MV-4-11 (cell line): ENCODE measurements at places on chromosomes 7 and 10.

DNA sequence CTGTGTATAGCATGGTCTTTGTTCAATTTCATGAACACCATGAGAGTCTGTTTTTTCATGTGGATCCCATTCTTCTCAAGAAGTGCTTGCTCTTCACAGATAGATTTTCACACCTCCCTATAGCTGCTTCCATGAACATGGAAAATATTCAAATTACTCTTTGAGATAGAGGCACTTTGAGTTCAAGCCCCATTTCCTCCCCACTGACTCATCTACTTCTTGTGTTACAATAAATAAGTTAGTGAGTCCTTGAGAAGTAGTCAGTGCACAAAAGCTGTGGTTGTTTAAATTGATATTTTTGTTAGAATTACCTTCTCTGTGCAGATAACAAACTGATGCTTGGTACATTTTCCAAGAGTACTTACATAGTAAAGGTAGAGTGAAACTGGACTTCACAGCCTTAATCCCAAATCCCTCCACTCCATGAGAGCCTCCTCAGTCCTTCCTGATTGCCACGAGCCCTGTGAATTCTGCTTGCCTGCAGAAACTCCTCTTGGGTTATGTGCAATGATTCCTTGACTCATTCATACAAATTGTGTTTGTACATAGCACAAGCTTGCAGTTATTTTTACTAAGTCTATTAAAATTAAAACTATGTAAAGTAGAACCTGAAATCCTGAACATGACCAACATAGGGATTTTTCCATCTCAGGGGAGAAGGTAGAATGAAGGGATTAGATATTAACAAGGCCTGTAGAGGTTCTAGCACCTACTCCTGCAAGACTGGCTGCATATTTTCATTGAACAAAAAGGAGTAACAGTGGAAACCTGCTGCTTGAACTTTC lies 496.2 kb downstream of the TNS3 start:
- DNase-seq, result no peak

DNA sequence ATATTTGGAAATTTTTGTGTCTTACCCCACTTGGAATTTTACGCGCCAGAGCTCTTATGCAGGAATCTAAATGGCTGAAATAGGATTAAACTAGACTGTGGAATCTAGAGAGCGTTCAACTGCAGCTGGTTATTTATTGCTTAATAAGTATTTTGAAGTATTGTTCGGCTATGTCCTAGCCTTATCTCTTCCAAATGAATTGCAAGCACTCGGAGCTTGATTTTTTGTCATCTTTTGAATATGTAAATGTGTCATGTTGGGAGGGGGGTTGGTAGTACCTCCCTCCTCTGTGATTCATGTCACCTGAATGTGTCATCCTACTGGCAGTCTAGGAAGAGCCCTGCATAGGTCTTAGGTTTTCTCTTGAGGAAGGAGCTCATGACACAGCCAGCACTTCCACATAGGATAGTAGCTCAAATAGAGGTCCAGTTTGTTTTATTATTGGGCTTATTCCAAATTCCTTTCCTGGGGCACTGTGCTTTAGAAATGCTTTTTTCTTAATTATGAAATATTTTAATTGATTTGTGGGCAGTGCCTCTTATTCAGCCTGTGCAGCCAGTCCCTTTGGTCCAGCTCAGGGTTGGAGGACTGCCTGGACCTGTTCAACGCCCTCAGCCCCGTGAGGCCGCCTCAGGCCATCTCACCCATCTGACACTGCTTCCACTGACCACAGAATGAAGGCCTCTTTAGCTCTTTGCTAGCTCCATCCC lies 22.5 kb upstream of the TRIL start:
- no peak for DNase-seq

- peak; percentile 36 for DNase-seq
Observed at GRCh38 chr10:29486433-29486832, 148.3 kb downstream of the SVIL start.

DNA sequence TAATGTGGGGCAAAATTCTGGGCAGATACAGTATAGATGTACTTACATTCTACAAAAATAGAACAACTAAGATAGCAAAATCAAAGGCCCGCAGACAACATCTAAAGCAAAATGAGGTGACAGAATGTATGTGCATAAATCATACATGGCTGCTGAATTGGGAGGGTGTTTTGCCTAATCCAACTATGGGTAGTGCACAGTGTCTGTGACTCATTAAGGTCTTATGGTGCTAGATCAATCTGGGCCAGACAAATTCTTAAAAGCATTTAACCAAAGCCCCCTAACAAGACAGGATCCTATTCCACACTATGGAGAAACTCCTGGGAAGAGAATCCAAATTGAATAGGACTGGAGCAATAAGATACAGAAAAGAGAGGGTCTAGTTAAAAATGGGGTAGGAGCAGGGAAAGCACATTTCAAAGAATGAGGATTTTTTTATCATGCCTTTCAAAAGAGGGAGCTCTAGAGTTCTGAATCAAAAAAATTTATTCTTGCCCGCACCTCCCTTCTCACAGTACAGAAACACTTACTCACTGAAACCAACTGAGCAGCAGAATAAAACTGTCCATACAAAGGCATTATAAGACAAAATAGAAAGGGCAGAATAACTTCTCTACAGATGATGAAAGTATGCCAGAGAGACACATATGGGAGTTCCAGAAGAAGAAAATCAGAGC lies 181.3 kb downstream of the RNLS start:
- peak; percentile 33 for DNase-seq

GRCh38 chr10:51382181-51382580 lies 307.9 kb downstream of the PRKG1 start:
- no peak for DNase-seq

- DNase-seq, result no peak
Observed at GRCh38 chr10:3803295-3803926, 18.4 kb upstream of the KLF6 start.

- peak; percentile 3 for DNase-seq
Observed at GRCh38 chr10:47146572-47146971, 153.4 kb upstream of the GDF10 start.

GRCh38 chr7:158542651-158543566 lies 44.7 kb downstream of the PTPRN2 start:
- no peak for DNase-seq

GRCh38 chr7:17781491-17782215 lies 158.6 kb downstream of the SNX13 start:
- no peak for DNase-seq

- DNase-seq, result no peak
Observed at GRCh38 chr7:33805630-33806233, 99.6 kb upstream of the BMPER start.

- DNase-seq, result no peak
Observed at GRCh38 chr10:1187151-1187854, 131.1 kb downstream of the WDR37 start.

DNA sequence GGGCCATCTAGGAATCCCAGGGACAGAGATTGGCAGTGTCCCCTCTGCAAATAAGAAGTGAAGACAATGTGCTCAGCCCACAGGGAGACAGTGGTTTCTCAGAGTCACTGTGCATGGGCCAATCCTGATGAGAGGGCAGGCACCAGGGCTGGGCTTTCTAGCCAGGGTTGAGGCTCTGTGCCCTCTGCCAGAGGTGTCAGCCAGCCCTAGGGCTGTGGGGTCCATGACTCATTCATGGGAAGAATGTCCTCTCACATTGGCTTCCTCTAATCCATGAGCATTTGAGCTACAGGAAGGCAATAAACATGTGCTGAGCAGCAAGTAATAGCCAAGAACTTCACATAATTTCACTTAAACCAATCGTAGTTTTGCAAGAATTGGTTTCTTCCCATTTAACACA lies 482.0 kb upstream of the MGMT start:
- DNase-seq, result peak; percentile 15

GRCh38 chr7:978049-978346 lies 2.6 kb upstream of the COX19 start:
- DNase-seq, result no peak

DNA sequence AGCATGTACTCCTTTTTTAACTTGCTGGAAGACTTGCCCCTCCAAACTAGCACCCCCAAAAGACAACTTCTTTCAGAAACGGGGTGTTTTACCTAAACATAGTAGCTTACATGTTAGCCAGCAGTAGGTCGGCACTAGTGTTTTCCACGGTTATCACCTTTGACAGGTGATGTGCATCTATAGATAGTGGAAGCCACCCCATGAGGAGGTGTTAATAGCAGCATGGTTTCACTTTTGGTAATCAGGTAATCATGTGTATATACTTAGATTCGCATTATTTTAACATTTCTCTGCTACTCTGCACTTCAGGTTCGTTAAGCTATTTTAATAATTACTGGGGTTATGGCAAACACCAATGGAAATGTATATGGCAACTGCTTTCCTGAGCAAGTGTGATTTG lies 17.6 kb downstream of the SRI start:
- no peak for DNase-seq

DNA sequence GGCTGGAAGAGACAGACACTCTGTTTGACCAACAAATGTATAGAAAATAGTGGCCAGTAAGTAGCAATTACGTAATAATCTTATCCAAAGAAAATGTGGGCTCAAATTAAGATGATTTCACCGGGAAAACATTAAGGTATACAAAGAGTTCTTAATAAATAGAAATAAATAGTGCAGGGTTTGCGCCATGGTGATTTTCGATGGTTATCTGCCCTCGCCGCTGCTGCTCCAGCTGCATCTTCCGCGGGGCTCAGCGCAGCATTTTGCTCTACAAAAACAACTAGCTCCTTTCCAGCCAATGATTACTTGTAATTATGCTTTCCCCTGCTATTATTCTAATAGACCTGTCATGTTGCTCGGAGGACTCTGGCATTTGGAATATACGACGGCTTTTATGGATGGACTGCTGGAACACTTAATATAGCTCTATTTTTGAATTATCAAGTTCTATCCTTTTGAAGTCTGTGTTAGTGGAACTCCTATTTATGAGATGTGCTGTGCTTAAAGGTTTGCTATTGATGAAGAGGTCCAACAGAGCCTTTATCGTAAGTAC lies 103.8 kb downstream of the BUB3 start:
- no peak for DNase-seq
